ENCODE measurements at places on chromosomes 5 and 9.

- no peak for DNase-seq
These were observed 130.4 kb upstream of the RFX3 start for GRCh38 chr9:3656224-3656623.

- DNase-seq = no peak
These were observed 40.5 kb upstream of the IFNK start for GRCh38 chr9:27483576-27483975.

DNA sequence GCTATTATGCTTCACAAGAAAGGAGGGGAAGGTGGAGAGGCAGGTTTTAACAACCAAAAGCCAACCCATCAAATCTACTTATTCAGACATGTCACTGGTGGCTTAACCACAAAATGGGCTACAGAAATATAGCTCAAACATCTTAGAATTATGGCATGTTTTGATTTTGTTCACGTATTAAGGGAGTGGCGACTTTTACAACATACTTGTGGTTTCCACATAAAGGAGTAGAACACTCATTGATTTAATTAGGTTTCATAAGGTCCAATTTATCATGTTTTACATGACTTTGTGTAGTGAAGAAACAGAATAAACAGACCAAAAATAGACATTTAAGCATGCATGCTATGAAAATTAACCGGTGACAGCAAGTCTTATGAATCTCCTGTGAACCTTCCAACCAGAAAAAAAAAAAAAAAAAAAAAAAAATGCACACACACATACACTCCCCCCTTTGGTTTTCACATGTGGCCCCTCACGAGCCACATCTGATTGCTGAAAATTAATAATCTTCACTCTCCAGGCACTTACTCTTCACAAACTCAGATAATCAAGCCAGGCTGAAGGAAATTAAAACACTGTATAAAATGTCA lies 5.4 kb downstream of the ZNF608 start:
- no peak for DNase-seq

GRCh38 chr5:37665272-37665671 lies 174.6 kb downstream of the GDNF start:
- peak; percentile 46 for DNase-seq

DNA sequence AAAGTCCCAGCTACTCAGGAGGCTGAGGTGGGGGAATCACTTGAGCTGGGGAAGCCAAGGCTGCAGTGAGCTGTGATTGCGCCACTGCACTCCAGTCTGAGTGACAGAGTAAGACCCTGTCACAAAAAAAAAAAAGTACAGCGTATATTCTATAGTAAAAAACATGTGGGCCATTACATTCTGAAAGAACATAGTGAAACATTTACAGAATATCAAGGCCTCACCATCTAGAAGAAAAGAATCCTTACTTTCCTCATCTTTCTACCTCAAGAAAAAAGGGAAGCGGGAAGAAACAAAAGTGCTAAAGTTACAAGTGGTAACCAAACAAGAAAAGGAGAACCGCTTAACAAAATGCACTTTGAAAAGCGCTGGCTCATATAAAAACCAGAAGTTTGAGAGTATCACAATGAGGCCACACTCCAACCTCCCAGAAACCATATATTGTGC lies 5.7 kb upstream of the SYK start:
- no peak for DNase-seq

- DNase-seq = peak; percentile 78
These were observed 357.8 kb downstream of the TMEM167A start for GRCh38 chr5:82719368-82719767.

DNA sequence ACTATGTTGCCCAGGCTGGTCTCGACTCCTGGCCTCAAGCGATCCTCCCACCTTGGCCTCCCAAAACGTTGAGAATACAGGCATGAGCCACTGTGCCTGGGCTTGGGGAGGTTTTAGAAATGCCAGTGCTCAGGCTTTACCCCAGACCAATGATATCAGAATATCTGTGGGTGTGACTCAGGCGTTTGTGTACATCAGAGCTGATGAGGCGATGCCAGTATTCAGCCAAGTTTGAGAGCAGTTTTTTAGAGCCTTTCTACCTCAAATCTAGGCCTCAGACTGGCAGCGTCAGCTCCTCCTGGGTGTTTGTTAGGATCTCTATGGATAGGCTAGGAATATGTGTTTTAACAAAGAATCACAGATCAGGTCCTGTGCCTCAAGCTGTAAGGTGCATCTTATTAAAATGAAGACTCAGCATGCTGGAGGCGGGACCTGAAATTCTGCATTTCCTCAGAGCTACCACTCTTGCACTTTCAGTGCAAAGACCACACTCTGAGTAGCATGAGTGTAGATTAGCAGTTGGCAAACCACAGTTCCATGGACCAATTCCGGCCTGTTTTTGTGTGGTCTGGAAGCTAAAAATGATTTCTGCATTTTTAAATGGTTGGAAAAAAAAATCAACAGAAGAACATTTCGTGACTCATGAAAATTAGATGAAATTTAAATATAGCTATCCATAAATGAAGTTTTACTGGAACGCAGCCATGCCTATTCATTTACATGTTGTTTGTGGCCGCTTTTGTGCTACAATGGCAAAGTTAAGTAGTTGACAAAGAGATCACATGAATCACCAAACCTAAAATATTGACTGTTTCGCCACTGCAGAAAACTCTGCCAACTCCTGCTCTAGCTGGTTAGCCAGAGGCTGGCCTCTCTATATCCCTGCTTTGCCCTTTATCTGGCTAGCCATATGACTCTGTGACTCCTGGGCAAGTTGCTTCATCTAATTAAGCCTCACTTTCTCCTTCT lies 92.2 kb downstream of the KLF4 start:
- DNase-seq = peak; percentile 51

GRCh38 chr5:107936515-107936914 lies 265.8 kb upstream of the EFNA5 start:
- DNase-seq = no peak

- no peak for DNase-seq
These were observed 25.8 kb upstream of the DAP start for GRCh38 chr5:10786835-10787234.

DNA sequence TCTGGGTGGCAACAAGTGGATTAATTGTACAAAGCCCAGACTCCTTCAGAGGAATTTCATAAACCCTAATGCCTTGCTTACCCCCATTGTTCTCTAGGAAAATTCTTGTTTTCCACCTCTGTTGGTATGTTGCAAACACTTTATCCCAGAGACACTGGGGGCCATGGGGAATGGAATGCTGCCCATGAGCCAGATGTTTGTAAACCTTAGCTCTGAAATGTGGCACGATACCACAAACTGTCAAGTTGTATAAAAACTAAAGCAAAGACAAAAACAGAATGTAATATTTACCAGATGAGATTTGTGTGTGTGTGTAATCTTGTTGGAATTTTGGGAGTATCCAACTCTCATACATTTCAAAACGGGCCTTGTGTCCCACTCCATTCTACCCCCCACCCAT lies 465.0 kb downstream of the EBF1 start:
- DNase-seq = peak; percentile 16

GRCh38 chr9:131148966-131149687 lies 23.7 kb downstream of the NUP214 start:
- no peak for DNase-seq

DNA sequence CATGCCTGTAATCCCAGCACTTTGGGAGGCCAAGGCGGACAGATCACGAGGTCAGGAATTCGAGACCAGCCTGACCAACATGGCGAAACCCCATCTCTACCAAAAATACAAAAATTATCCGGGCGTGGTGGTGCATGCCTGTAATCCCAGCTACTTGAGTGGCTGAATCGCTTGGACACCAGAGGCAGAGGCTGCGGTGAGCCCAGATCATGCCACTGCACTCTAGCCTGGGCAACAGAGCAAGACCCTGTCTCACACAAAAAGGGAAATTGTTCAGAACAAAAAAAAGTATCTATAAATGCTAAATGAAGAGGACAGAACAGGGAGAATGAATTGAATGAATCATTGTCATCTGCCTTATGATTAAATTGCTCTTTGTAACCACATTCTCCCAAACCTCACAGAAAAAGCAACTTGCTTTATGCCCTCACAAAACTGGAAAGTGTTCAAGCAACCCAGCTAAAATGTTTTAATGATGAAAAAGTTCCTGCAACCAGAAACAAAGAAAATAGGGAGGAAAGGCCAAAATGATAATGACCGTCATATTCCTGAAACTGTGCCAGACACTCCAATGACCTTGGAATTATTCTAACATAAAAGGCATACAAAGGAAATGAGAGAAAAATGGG lies 83.7 kb downstream of the SERINC5 start:
- DNase-seq = peak; percentile 65

DNA sequence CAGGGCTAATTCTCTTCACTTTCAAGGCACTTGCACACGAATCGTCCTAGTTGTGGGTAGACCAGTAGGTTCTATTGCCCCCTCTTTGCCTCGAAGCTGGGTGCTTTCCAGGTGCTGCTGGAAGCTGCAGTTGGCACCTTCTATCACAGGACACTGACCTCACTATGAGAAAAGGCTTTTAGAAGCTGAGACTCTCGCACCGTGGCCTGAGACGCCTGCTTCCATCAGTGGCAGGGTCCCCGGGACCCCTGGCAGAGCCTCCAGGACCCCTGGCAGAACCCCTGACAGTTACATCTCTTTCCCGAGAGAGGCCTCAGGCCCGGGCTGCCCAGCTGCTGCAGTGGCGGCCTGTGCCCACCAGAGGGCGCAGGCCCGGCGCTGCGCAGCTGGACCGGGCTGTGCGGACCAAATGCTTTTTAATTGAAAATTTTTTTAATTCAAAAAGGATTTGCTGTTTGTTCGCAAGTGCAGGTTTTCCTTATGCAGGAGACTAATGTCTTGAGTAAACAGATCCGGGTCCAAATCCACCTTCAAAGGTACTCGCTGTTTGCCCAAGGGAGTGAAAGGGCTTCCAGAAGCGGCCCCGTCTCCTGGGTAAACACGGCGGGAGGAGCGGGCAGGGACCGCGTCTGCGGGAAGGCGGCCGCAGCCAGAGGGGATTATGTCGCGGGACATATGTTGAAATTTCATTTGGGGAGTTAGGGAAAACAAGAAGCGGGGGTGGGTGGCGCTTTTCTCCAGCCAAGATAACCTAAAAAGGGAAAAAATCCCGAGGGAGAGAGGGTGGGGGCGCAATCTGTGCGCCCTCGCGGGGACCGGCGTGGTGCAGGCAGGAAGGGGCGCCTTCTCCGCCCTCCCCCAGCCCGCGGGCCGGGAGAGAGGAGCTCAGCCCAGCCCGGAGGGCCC lies 114.5 kb upstream of the LMX1B start:
- DNase-seq = peak; percentile 37

- no peak for DNase-seq
These were observed 891 bp downstream of the IRX4 start for GRCh38 chr5:1881731-1882336.

Measured in fibroblast of pulmonary artery (primary cell).